ENCODE measurements at places on chromosomes 11 and 22.

DNA sequence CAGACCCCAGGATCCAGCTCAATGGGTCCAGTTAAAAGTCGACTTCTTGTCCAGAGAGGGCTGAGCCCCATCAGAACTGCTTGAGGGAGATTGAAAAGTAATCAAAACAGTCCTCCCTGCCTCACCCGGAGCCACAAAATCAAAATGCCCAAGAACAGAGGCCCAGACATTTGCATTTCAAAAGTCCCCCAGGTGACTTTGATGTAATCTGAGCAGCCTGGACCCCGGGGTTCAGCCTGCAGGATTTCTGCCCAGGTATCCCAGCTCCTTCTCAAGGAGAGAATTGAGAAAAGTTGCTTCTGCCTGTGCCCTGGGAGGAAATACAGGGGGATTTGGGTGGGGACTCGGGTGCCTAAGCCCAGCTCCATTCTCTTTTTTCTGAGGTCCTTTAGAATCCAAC is 1385.0 kb downstream of the TBC1D22A start:
- no peak for DNase-seq

GRCh38 chr11:57900320-57900719 is 123.4 kb upstream of the OR9Q1 start:
- DNase-seq, result no peak

- no peak for DNase-seq
Measured at GRCh38 chr11:76630600-76631281, 39.8 kb downstream of the LRRC32 start.

DNA sequence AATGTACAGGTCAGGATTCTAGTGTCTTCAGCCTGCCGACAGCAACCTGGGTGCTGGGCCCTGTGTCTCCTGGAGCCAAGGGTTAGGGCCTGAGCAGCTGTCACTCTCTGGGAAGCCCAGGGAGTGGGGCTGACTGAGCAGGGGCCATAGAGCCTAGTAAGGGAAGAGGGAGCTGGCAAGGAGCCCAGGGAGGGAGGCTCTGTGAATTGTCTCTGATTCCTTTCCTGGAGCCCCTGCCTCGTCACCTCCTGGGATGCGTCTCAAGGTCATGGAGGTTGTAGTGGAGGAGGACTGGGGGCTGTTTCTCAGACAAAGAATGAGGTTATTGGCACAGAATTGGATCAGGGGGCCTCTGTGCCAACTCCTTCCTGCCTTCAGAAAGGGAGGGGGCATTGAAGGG is 11.8 kb downstream of the SOX10 start:
- DNase-seq, result no peak

DNA sequence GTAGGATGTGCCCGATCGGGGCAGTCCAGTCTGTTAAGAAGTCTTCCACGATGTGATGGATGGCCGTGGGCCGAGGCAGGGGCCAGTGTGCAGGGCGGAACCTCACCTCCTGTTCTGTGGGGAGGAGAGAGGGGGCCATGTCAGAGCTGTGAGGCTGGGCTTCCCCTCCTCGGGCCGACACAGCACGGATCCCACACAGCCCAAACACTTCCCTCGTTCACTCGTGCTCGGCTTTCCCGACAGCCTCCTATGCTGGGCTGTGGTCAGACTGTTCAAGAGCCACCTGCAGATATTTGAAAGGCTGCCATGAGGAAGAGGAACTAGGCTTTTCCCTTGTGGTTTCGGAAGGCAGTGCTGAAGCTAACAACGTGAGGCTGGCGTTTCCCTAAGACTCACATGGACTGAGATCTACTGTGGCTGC is 12.3 kb upstream of the TXN2 start:
- no peak for DNase-seq

DNA sequence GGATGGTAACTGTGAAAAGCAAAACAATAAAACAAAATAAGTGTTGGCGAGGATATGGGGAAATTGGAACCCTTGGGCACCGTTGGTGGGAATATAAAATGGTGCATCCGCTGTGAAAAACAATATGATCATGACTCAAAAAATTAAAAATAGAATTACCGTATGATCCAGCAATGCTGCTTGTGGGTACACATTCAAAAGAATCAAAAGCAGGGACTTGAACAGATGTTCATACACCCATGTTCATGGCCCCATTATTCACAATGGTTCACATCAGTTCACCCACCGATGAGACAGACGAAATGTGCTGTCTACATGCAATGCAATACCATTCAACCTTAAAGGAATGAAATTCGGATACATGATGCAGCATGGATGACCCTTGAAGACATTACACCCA is 1.2 kb upstream of the DERL3 start:
- no peak for DNase-seq

- no peak for DNase-seq
Measured at GRCh38 chr11:1920909-1921573, 1.5 kb downstream of the TNNT3 start.

DNA sequence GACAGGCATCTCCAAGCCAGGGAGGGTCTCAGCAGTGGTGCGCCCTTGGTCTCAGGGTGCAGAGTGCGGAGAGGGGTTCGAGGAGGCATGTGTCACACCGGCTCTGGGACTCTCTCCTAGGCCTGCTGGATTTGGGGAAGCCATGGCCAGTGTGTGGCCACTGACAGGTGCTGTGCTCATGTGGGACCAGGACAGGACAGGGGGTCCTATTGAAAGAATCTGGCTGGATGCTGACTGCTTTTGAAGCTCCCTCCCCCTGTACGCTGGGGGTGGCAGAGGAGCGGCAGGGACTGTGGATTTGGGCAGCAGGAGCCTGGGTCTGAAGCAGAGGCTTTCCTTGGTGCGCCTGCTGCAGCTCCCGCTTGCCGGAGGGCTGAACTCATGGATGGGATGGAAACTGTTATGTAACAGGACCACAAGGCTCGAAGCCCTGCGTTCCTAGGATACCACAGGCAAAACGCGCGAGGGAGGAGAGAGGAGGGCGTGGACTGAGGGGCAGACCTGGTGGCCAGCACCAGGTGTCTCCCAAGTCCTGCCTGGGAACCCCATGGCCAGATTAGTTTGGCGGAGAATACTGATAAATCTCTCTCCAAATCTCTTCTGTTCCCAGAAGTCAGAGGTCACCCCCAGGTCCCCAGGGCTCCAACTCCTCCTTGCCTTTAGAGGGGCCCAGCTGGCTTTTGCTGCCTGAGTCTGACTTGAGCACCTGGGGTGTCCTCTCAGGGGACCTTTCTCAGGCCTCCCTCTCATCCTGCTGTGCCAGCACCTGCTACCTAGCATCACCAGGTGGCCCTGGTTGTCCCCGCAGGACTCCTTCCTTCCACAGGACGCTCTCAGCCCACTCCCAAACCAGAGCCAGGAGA is 13.8 kb upstream of the TEF start:
- DNase-seq, result no peak

DNA sequence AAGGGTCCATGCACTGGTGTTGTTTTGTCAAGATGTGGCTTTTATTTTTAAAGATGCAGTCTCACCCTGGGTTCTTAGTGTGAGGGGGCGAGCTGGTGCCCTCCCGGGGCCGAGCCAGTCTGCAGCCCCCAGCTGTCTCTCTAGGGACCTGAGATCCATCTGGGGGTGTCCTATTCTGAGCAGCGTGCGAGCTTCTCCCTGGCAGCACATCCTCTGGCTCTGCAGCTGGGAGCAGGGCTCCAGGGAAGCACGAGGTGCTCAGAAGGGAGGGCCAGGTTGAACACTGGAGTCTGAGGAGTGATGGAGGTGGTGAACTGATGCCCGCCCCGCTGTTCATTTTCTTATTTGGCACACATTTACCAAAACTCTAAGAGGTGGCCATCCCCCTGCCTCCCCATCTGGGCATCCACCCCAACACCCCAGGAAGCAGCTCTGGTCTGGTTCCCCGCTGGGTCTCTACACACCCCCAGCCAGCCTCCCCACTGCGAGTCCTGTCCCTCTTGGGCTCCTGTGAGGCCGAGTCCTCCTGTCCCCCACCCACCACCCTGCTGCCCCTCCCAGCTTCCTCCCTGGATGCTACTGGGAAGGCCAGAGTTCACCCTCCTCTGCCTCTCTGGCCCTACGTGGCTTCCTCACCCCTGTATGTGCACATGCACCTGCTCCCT is 956.4 kb downstream of the BRD1 start:
- no peak for DNase-seq

GRCh38 chr11:65555693-65556231 is 2.4 kb downstream of the LTBP3 start:
- DNase-seq, result no peak

DNA sequence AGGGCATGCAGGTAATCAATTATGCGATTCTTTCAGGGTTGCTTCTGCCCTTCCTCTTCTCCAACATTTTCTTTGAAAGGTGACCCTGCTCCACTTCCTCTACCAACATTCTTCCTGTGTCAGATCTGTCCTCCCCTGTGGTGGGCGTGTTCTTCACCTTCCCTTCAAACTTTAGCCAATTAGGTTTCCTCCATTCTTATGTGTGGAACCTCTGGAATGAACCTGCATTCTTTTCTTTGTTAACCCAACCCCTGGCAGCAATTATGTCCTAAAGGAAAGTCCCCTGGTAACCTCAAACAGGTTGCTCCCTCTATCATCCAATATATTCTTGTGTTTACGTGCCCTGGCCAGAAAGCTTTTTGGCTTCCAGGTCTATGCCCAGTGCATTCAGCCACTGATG is 22.4 kb downstream of the KIRREL3 start:
- DNase-seq, result no peak

DNA sequence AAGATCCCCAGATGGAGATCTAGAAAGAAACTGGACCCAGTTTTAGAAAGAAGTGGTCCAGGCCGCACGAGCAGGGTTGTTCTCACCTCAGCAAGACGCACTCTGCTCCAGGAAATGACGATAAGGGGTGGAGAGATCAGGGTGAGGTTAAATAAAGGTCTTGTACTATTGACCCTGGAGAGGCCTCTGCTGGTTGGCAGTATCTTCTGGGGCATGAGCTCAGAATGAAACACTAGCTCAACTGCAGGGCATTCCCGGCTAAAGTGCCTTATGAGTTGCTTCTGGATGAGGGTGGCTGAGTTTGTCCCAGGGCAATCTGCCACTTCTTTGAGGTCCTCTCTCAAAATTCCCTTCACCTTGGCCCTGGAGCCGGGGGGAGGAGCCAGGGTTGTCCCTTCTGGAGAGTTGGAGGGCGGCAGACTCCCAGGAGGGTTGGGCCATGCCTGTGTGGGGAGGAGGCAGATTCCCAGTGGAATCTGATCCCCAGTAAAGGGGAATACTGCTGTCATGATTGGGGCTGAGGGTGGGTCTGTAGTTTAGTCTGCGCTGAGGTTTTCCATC is 10.9 kb downstream of the USP2 start:
- no peak for DNase-seq

DNA sequence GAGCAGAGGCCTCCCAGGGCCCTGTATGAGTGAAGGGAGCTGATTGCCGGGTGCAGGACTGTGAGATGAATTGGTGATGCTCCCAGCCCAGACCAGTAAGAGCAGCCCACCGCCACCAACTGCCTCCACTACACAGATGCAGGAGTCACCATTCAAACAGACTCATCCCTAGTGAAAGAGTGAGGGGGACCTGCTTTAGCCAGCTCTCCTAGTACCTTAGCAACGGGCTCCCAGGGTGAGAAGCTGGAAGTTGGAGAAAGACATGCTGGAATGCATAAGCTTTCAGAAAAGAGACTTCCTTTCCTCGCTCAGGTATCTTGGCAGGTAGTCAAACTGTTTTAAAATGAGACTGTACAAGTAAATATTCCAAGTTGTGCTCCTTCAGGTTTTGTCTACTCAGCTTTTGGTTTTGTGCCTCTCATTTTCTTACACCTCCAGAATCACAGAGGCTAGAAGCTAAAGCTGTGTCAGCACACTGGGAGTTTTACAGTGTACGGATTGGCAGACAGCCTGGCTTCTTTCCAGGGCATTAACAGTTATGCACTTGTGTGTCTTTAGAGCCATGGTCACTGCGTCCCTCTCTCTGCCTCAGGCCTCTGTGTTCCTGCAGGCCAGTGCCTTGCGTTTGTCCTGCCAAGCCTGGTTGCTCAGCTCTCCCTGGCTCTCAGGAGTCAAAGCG is 146.2 kb downstream of the ATXN10 start:
- no peak for DNase-seq

GRCh38 chr11:78341841-78342240 is 75.8 kb downstream of the GAB2 start:
- DNase-seq, result no peak

GRCh38 chr22:30662040-30662439 is 5.6 kb downstream of the DUSP18 start:
- DNase-seq, result no peak

DNA sequence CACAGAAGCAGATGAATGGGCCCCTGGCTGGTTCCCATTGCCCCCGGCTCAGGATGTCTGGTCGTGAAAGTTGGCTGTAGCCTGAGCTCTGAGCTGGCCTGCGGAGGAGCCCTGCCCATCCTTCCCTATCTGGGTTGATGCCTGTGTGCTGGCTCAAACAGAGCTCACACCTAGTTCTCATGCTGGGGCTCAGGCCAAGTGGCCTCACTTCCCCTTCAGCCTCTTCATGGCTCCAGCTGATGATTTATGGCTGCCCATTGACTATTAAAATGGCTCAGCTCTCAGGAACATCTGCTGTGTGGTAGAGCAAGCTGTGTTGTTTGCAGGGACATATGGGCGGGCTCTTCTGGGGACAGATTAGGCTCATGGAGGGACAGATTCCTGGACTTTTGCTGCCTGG is 64.7 kb downstream of the ADAMTS15 start:
- no peak for DNase-seq

DNA sequence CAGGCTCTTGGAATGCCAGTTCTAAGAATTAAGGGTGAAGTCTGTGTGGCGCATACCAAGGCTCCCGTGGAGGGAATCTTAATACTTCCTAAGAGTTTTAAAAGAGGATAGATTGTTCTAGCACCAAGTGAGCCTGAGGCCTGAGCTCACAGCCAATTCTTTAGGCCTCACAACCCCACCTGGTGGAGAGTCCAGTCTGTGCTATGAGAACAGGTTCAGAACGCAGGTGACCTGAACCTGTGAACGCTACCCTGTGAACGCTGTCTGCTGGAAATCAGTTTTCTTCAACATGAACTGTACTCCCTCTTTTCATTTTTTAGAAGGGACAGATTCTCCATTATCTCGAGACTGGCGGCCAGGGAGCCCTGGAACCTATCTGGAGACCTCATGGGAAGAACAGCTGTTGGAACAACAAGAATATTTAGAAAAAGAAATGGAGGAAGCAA is 43.2 kb upstream of the DLAT start:
- DNase-seq, result no peak

GRCh38 chr11:88250566-88251242 is 75.5 kb upstream of the RAB38 start:
- no peak for DNase-seq

- no peak for DNase-seq
Measured at GRCh38 chr11:107751082-107751481, 39.2 kb upstream of the SLN start.

DNA sequence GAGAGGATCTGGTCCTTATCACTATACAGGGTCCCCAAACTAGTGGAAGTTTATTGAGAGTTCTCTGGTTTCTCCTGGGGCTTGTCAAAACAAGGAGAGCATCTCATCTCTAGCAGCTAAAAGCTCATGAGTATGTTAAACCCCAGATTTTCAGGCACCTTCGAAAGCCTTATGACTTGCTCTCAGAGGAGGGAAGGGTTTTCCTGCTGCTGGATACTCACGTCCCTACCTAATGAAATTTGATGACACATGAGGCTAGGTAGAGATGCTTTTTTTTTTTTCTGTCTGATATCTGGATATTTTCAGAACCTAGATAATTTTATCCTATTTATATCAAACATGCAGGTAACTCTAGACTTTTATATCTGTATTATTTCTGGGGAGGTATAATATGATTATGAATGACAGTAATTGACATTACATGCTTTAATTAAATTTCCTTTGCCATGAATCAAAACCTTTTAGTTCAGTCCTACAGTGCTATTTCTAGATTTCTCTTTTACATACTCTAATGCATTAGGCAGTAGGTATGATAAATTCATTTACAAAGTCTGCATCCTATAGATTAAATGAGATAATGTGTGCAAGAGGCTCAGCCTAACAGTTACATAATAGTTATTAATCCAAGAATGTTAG is 73.9 kb downstream of the PARVA start:
- DNase-seq, result no peak
